ENCODE measurements at places on chromosomes 7 and 10. TPM values are rescaled to one million over a fixed set of nuclear protein-coding genes. Genes with fewer than 3 reads are reported as not detected.
A peak's percentile ranks its signal among the peaks of the same experiment; 100 is the strongest.

The GCK gene
- total RNA-seq: not detected

The NUTM2E gene
- not detected for total RNA-seq

The PKD2L1 gene
- total RNA-seq: not detected

The PLEKHS1 gene
- not detected for total RNA-seq

The DPY19L1 gene
- 10.7 TPM for total RNA-seq

The ZFYVE27 gene
- total RNA-seq: 15.0 TPM

The ADGRA1 gene
- total RNA-seq: not detected

The TDRD1 gene
- total RNA-seq: not detected

The KIAA1549 gene
- total RNA-seq: 8.2 TPM

The CHST15 gene
- 16.4 TPM for total RNA-seq

DNA sequence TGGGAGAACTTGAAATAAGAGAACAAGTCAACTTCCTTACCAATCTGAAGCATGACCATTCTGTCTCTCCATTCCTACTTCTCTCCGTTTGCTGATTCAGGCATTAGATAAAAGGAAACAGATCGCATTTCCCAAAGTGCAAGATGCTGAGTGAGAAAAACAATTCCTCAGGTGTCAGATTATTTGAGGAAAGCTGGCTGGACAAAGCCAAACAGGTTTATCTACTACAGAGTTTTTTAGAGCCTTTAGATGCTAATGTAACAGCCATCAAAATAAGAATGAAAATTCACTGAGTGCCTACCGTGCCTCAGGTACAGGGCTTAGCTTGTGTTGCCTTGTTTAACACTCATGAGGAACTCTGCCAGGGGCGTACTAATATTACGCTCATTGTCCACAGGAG lies 135.9 kb upstream of the MBL2 start:
- no peak for DNase-seq

DNA sequence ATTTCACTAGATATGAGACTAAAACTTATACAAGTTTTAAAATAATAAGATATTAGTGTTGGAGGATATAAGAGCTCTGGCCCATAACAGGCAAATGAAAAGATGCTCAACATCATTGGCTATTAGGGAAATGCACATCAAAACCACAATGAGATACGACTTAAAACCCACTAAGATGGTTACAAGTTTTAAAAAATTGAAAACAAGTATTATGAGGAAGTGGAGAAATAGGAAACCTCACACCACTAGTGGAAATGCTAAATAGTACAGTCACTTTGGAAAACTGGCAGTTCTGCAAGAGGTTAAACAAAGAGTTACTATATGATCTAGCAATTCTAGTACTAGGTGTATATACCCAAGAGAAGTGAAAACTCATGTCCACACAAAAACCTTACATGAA lies 17.2 kb downstream of the PANK1 start:
- DNase-seq: no peak

- no peak for DNase-seq
These were observed 44.4 kb downstream of the SLC35G1 start for GRCh38 chr10:93938140-93938539.

GRCh38 chr7:135803143-135803542 lies 54.5 kb upstream of the FAM180A start:
- no peak for DNase-seq

GRCh38 chr7:30802812-30803211 lies 31.6 kb downstream of the MINDY4 start:
- no peak for DNase-seq

- no peak for DNase-seq
These were observed 36.1 kb downstream of the RALA start for GRCh38 chr7:39659356-39660013.

GRCh38 chr10:99551158-99551557 lies 18.4 kb downstream of the NKX2-3 start:
- peak; percentile 38 for DNase-seq

DNA sequence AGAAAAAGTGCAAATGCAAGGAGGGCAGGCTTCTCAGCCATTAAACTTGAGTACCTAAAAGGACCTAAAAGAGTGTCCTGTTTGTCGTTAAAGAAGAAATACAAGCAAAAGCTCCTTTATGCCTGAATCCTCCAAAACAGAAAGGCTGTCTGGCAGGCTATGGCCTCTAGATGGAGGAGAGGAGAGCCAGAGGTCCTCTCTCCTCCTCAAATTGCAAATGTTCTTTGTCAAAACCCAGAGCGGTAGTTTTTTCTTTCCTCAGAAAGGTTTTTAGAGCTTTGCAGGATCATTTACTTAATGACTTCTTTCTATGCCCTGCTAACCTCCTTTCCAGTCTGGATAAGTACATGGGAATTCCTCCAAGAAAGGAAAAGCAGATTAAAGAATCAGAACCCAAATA lies 1.9 kb upstream of the SORCS1 start:
- DNase-seq: peak; percentile 1

GRCh38 chr7:135510592-135511183 lies 786 bp upstream of the CNOT4 start:
- DNase-seq: peak; percentile 38

- DNase-seq: no peak
These were observed 230.2 kb upstream of the HPS1 start for GRCh38 chr10:98676895-98677294.

- DNase-seq: peak; percentile 84
These were observed 2.9 kb upstream of the HMX3 start for GRCh38 chr10:123132576-123133477.

DNA sequence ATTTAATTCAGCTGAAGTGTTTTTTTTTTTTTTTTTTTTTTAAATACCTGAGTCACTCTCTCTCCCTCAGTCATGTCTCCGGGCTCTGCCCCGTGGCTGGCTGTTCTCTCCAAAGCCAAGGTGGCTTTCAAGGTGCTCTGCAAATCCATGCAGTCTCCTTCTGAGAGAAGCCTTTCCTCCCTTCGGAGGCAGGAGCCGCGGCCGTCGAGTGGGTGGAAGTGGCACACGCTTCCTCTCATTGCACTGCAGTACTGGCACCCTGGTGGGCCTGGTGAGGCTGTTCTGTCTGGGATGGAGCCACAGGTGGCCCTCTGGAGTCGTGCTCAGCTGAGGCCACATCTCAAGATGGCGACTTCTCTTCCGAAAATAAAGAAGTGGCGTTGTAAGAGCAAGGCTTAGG lies 221.8 kb downstream of the GLRX3 start:
- no peak for DNase-seq

DNA sequence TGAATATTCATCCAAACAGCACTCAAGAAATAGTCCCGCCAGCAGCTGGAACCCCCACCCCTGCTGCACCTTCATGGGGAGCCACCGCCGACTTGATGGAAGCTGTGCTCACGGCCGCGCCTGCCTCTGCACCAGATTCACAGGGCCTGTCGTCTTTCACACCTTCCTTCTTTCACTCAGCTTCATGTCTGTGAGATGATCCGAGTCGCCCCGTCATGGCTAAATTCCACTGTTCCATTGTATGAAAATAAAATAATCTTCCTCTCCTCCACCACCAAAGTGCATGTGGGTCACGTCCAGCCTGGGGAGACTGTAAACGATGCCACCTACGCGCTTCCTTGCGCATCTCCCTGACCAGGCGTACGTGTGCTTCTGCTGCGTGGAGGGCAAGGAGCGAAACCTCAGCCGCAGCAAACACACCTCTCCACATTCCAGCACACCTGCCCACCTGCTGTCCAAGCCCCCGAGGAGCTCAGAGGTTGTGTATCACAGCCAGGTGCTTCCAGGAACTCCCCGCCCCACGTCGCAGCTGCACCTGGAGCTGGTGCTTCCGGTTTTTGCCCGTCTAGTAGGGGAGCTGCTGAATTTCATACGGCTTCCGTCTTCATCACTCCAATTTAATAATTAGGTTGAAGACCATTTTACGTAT lies 137.0 kb downstream of the PTPRN2 start:
- no peak for DNase-seq

DNA sequence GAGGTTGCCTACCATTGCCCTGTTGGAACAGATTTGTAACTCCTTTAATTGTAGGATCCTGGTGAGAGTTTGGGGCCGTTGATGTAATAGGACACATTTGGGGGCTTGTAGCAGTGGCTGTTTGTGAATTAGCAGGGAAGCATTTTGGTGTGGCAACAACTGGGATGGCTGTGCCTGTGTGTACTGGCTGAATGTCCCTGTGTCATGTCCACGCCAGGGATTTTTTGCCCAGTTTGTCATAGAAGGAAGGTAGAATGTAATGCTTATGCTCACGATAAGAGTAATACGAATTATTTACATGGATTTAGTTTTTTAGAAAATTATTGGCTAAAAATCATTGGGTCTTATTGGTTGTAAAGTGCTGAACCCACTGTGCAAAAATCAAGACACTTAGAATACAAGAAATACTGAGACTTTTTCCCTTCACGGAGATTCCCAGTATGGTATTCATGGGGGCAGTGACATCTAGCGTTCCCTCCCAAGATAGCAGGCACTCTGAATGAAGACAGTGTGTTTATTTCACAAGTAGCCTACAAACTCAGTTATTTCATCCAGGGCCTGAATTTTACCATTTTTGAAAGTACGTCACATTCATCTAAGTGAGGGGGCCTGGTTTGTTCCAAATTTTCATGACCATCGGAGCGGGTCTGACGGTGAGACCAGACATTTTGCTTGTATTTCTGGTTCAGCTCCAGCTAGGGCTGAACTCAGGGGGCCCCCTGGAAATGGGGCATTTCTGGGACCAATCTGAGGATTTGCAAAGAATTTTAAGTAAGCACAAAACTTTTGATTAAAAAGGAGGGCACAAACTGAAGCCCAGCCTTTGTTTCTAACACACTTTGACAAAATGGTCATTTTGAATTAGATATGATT lies 74.7 kb downstream of the CACNB2 start:
- peak; percentile 50 for DNase-seq

GRCh38 chr7:115965236-115965635 lies 65.3 kb downstream of the TFEC start:
- no peak for DNase-seq

GRCh38 chr7:131197920-131198615 lies 129.6 kb upstream of the MKLN1 start:
- peak; percentile 77 for DNase-seq

- peak; percentile 89 for DNase-seq
These were observed 103.9 kb downstream of the PPP1R9A start for GRCh38 chr7:95011146-95011928.

- peak; percentile 43 for DNase-seq
These were observed 27.4 kb upstream of the FXYD4 start for GRCh38 chr10:43344051-43344450.

DNA sequence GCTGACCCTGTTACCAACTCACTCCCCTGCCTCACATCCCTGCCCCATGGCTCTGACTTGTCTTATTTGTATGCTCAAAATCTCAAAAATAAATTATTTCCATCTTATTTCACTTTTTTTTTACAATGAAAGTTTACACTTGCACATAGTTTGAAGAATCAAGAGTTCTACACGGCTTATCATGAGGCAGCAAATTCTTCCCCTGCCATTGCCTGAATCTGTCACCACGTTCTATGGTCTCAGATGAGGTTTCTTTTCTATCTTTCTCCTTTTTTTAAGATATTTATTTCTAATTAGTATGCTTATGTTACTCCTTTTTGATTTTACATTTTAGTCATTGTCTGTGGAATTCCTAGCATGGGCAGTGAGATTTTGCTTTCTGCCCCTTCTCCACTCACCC lies 28.4 kb downstream of the ARHGAP22 start:
- DNase-seq: no peak

DNA sequence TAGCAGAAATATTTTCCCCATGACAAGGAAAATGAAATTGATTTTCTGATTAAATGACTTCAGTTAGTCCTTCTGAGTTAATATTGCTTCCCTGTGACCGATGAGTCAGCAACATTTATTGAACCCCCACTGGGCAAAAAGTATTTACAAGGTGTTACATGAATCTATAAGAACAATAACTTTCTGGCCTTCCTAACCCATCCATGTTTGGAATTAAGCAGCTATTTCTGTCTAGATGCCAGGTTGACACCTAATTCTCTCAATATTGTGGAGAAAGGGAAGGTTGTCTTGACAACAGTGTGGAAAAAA lies 112.9 kb upstream of the JAZF1 start:
- DNase-seq: peak; percentile 60

- DNase-seq: peak; percentile 80
These were observed 188.5 kb downstream of the ZMYND11 start for GRCh38 chr10:323651-324293.

GRCh38 chr10:88913127-88913526 lies 33.1 kb downstream of the STAMBPL1 start:
- no peak for DNase-seq

GRCh38 chr7:1359681-1360485 lies 99.4 kb downstream of the MICALL2 start:
- no peak for DNase-seq

DNA sequence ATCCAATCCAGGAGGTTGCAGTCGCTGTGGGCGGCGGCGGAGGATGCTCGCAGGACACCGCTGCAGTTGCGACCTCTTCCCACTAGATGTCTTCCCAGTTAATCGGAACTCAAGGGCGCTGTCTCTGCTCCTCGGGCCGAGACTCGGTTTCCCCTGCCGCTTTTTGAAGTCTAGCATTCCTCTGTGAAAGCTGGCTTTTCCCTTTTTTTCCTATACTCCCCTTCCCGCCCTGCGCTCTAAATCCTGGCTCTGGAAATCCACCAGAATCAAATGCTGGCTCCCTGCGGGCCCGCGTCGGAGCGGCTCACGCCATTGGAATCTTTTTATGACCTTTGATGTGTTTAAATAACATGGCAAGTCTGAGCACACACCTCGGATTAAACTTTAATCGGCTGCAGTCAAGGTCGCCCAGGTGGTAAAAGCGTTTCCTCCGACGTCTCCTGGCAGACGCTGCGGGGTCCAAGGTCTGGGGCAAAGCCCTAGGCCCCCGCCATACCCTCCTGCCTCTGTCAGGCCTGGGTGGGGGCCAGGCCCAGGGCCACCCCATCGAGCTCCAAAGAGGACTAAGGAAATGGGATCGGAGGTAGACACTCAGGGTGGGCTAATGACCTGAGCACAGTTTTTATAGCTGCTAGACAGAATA lies 10.7 kb upstream of the HOXA13 start:
- peak; percentile 65 for DNase-seq

Data from PC-3 (cell line).